Stimulated activated naive CD8-positive, alpha-beta T cell treated with anti-CD3 and anti-CD28 coated beads, Interleukin-15, amount 100 ng/mL, for 72 hours (primary cell): ENCODE measurements at places on chromosomes 4 and X.

DNA sequence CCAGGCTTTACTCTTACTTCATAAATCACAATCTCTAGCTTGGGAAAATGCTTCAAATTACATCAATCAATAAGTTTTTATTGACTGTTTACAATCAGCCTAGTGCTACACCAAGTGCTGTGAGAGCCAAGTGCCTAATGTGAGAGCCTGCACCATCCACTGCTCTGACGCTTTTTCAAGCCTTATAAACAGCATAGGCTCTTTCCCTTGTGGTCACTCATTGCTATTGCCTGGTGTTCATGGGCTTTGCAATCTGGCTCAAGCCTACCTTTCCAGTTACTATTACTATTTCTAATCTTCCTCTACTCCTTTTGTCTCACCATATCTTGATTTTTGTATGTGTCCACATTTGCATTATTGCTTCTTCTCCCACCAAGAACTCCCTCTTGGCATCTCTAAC lies 77.0 kb downstream of the REELD1 start:
- no peak for DNase-seq

- DNase-seq, result no peak
These were observed 597.5 kb upstream of the PCDH7 start for GRCh38 chr4:30122711-30123110.

DNA sequence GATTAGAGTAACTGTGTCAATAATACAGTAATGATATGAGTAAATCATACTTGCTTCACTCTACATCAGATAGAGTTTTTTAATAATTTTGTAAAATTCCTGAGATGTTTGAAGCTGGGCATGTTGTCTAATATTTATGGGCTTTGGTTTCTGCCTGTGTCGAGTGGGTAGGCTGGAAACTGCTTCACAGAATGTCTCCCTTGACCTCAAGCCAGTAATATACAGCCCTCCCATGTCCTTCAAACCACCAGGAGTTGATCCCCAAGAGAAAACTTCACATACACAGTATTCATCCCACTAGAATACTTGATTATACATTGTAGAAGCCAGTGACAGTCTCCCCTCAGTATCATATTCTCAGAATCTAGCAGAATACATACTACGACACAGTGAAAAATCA lies 284.8 kb upstream of the TENM3 start:
- DNase-seq, result no peak

DNA sequence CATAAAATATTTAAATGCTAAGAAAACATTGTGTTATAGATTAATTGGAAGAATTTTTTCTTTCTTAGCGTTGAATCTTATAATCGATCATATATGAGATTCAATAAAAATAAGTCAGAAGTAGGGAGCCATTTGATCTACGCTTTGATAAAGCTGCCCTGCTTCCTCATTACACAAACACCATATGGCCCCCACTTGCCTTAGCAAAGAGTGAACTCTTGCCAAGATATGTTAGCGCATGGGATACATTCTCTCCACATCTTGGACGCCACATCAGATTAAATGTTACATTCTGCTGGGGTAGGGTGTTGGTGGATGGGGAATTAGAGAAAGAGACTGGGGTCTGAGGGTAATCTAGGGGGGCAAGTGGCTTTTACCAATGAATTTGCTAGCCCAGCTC lies 207.7 kb upstream of the MID1 start:
- DNase-seq, result no peak

DNA sequence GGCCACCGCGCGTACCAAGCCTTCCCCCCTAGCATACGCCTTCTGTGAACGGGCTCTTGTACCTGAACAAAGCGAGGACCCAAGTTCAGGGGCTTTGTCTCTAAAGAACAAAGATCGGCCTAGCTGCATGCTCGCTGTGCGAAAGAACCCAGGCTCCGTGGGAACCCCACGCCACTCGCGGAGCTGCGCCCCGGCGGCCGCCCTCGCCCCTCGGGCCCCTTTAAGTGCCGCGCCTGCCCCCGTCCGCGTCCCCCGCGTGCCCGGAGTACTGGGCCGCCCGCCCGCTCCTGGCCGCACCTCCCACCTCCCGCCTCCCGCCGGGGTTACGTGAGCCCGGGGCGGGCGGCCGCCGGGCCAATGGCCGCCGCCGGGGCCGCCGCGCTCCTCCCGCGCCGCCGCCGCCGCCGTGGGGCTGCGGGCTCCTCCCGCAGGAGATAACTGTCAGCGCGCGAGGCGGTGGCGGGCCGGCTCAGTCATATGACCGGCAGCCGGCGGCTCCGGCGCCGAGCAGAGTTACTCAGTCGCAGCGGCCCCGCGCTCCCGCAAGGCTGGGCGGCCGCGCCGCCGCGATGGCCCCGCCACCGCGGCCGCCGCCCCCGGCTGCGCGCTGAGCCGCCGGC lies at the start of gene FNIP2:
Gene FNIP2, plus strand, starts transcription at position 472 of the 620 bp plus-strand sequence. CDS start 187 bp downstream, outside the sequence.
- peak; percentile 63 for DNase-seq

DNA sequence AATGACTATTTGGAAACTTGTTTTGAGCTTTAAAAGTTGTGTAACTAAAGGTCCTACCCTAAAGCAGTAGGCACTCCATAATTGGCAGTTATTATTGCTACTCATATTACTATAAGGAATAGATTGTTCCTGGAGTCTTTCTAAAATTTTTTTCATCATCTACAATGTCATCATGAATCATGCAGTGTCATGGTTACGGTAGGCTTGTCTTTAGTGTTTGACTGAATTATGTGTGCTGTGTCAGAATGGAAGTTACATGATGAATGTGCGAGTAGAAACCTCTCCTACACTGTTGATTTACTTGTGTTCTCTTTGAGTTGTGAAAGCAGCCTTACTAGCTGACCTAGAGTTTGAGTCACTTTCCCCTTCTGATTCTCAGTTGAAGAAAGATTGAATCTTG lies 1099.9 kb downstream of the RAPGEF2 start:
- DNase-seq, result no peak

GRCh38 chr4:38787693-38788092 lies 4.9 kb upstream of the TLR10 start:
- no peak for DNase-seq

DNA sequence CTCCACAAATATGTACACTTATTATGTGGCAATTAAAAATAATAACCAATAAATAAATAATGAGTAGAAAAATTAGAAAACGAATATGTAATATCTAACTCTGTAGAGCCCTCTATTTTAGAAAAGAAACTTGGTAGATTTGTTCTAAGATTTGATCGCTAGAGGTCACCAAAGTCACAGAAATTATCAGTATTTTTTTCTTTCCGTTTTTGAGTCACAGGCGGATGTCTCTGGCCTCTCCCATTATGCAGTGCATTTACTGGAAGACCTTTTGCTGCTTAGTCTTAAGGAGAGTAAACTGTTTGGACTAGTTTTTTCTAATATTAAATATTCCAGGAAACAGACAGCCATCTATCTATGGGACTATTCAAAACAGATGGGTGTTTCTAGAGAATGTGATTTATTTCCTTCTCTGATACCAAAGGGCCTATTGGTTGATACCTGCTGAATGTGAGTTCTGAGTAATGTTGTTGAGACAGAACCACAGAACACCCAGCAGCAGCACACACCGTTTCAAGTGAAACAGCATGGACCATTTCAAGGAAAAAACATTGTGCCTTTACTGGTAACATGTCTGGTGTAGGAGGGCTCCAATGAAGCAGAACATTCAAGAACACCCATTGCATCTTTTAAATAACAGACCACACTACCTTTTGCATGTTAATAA lies 34.0 kb upstream of the GYPA start:
- DNase-seq, result peak; percentile 18

- DNase-seq, result no peak
These were observed 14.1 kb upstream of the STX18 start for GRCh38 chr4:4555916-4556315.

DNA sequence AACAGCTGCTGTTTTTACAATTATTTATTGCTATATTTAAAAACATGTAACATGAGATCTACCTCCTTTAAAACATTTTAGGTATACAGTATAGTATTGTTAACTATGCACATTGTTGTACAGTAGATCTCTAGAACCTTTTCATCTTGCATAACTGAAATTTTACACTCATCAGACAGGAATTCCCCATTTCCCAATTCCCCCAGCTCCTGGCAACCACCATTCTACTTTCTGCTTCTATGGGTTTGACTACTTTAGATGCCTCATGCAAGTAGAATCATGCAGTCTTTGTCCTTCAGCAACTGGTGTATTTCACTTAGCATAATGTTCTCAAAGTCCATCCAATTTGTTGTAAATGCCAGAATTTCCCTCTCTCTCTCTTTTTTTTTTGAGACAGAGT lies 9.7 kb upstream of the LSM6 start:
- DNase-seq, result no peak

DNA sequence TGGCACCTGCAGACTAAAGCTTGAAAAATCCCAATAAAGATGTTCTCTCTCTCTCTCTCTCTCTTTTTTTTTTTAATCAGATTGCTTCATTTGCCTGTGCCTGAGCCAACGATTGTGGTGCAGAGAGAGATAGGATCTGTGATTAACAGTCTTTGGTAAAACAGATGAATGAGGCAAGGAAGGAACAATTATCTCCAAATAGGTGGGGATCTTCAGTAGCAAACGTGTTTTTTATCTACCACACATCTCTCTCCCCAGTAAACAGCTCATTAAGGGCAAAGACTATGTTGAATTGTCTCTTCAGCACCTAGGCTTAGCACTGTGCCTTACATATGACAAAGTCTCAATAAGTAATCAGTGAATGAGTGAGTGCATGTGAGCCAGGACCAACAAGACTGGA lies 96.3 kb downstream of the SMIM20 start:
- no peak for DNase-seq
